GM10248 (cell line): ENCODE measurements at places on chromosomes 11 and 22.

DNA sequence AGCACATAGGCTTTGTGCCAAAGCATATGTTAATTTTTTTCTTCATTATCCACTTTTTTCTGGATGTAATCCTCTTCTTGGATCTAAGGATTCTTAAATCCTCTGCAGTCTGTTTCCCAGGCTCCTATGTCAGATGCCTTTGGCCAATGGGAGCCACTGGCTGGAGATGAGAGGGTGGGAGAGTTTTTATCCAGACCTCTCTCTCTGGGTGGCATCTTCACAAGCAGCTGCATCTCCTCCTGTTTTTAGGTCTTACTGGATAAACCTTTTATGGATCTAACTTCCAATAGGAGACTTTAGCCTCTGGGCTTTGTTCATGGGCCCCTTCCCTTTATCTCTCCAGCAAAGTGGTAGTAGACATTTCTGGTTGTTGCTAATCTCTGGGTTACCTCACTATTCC, 22.4 kb upstream of the MPPED2 start:
- DNase-seq, result no peak

DNA sequence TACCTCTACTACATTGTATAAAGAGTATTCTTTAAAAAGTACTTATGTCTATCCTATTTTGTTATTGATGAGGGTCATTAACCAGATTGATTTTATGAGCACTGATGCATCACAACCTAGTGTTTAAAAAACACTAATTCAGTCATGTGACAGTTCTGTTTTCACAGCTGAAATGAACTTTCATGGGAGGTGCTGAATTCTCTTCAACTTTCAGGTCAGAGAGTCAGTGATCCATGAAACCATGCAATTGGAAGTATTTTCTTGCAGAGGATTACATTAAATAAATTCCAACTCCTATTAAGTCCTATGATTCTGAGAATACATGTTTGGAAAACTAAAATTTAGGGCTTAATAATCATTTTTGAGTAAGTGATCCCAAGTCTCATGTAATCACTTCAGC, 889.4 kb downstream of the KCNA4 start:
- no peak for DNase-seq

DNA sequence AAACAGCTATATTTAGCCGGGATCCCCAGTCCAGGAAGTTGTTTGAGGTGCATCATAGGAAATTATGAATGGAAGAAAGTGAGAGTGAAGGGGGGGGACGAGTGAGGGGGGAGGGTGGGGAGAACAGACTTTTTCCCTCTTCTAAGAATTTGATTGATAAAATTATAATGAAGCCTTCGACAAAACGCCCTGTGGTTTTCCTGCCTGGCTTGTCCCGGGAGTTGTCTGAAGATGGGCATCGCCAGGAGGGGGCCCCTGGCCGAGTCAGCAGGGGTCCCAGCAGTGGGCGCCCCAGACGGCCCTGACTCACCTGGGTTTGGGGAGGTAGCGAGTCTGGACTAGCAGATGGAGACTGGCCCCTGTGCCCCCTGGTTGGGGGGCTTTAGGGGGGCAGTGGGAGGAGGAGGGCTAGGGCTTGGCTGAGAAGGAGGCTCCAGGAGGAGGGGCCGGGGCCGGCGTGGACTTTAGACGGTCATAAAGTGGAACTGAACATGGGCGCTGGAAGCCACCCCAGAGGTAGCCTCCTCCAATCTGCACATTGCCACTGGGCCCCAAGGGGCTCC, 336 bp upstream of the LIF start:
- DNase-seq, result no peak

DNA sequence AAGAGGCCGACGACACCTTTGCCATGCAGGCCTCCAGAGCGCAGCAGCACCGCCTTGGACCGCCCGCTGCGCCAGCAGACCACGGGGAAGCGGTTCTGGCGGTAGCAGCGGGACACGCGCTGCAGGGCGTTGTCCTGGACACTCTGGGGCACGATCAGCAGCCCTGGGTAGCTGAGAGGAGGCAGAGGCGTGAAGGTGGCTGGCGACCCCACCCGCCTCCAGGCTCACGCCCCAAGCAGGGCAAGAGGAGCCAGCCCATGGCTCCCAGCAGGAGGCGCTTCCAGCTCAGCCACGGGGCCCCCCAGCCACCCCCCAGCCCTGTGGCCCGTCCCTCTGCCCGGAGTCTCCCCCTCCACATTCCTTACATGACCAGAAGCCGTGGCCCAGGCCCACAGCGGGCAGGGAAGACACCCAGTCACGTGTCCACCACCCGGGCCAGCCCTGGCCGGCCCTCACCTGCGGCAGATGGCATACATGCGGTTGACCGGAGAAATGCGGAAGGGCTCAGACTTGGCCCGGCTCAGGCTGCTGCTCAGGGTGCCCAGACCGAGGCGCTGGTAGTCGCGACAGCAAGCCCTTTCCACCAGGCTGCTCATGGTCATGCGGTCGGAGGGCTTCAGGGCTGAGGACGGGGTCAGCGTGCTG, 15.2 kb downstream of the SBF1 start:
- no peak for DNase-seq

DNA sequence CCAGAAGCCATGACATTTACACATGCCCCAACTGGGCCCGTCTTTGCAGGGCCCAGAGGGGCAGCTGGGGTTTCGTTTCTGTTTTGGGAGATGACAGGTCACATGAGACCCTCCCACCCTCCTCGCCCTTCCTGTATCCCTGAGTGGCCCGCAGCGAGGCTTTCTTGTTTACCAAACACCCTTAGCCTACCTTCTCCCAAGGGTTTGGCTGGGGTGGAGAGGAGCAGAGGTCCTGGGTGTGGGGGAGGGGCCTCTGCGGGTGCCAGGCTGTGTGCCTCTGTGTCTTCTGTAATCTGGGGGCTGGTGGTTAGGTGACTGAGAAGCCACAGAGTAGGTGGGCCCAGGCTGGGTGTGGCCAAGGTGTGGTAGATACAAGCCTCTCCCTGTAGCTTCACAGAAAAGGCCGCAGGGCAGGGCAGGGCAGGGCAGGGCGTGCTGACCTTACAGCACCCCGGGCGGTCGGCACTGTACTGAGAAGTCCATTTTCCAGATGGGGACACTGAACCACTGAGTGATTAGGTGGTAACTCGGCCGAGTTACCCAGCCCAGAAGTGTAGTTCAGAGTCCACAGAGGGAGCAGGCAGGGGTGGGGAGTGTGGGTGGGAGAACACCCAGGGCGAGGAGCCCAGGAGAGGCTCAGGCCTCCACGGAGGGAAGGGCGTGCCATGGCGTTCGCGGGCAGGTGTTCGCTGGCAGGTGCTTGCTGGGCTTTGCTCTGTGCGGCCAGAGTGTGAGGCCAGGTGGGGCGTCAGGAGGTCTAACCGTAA, 8.7 kb downstream of the PRR5 start:
- peak; percentile 65 for DNase-seq

DNA sequence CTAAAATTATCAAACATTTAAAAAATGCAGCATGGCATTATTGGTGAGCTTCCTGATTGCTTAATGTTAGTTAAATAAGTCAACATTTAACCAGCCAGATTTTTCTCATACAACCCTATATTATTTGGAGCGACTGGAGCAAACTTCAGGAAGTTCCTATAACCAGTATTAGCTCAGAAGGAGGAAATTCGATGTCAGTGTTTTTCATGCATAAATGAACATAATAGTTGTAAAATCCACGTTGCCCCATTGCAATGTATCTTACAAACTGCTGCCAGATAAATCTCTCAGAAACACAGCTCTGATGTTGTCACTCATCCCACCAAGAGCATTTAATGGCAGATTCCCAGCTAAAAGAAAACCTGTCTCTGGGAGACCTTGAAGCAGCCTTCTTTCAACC, 278.5 kb downstream of the CASP12 start:
- DNase-seq, result no peak

DNA sequence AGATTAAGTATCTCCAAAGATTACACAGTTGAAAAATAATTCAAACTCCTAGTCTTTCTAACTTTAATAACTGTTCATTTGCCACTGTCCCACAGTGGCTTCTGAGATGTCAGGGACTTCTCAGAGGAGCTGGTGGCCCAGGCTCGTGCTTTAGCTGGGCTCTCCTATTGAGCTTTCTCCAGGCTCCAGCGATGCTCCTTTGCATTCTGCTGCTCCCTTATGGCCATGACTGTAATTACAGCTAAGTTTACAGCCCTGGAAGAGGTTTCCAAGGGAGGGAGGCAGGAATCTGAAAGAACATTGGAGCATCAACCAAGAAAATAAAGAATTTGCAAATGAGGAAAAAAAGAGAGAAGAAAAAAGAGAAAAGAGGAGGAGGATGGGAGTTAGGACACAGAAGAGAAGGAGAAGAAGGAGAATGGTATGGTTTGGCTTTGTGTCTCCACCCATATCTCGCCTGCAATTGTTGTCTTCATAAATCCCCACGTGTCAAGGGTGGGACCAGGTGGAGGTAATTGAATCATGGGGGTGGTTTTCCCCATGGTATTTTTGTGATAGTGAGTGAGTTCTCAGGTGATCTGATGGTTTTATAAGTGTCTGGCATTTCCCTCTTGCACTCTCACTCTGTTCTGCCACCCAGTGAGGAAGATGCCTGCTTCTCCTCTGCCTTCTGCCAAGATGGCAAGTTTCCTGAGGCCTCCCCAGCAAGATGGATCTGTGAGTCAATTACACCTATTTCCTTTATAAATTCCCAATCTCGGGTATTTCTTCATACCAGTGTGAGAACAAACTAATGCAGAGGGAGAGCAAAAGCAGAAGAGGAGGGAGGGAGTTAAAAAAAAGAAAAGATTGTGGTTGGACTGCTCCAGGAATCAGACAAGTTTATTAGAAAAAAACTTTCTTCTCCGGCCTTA, 857.0 kb downstream of the KCNA4 start:
- peak; percentile 7 for DNase-seq

- no peak for DNase-seq
Observed at GRCh38 chr11:104830080-104830479, 68.2 kb downstream of the CASP12 start.

DNA sequence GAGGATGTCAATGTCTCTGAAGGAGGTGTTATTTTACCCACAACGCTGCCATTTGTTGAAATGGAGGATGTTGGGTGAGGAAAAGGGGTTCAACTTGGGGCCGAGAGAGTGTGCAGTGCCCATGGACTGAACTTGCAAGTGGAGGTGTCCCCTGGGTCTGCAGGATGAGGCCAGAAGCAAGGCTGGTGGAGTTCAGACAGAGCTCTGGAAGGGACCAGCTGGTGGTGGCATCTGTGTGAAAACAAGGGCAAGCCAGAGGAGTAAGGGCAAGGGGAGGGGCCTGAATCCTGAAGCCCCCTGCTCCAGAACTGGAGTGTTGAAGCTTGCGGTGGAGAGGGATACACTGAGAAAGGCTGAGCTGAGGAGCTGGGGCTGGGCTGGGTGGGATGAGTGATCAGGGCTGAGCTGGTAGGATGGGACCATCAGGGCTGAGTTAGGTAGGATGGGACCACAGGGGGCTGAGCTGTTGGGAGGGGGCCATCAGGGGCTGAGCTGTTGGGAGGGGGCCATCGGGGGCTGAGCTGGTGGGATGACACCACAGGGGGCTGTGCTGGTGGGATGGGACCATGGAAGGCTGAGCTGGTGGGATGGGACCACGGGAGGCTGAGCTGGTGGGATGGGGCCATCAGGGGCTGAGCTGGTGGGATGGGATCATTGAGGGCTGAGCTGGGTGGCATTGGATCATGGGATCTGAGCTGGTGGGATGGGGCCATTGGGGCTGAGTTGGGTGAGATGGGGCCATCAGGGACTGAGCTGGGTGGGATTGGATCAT, 13.4 kb upstream of the CTSD start:
- no peak for DNase-seq

DNA sequence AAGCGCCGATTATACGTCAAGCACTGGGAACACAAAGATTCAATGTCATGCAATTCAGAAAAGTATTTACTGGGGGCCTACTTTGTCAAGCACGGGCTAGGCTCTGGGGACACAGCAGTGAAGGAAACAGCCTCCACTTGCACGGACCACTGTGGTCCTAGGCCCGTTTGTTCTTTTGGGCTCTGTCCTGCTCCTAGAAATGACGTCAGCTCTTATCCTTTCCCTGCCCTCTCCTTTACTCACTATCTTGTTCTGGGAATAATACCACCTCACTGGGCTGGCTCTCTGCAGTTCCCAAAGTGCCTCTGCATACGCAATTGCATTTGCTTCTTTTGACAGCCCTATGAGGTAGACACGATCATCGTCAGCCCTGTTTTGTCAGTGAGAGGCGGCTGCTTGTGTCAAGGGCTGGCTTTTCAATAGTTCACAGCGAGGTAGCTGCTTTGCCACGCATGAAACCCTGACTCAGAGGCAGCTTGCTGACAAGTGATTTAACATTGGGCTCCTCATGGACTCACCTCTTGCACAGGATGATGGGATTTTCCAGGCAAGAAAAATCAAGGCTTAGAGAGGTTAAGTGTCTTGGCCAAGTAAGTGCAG, 22.9 kb upstream of the IGSF22 start:
- DNase-seq, result no peak

DNA sequence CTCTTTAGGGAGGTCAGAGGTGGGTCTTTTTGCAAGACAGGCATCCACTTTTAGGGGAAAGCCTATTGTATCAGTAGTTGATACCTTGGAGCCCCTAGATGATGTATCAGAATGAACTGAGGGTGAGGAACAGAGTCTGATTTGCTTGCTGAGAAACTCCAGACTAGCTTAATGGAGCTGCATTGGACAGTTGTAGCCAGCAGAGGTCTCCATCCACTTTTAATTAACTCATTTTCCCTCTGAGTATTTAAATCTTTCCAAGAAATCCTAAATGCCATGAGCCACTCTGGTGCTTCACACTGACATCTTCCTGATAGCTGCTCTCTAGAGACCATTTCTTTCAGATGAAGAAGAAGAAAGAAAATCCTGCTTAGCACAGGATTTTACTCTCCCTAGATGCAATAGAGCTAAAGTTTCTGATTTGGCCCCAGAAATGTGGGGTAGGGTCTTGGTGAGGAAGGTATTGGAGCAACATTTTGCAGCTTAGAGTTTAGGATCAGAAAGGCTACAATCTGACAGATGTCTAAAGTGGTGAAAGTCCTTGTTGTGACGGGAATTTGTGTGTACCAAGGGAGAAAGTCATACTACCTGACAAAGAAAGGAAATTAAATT, 38.0 kb downstream of the EXT2 start:
- DNase-seq, result peak; percentile 20

DNA sequence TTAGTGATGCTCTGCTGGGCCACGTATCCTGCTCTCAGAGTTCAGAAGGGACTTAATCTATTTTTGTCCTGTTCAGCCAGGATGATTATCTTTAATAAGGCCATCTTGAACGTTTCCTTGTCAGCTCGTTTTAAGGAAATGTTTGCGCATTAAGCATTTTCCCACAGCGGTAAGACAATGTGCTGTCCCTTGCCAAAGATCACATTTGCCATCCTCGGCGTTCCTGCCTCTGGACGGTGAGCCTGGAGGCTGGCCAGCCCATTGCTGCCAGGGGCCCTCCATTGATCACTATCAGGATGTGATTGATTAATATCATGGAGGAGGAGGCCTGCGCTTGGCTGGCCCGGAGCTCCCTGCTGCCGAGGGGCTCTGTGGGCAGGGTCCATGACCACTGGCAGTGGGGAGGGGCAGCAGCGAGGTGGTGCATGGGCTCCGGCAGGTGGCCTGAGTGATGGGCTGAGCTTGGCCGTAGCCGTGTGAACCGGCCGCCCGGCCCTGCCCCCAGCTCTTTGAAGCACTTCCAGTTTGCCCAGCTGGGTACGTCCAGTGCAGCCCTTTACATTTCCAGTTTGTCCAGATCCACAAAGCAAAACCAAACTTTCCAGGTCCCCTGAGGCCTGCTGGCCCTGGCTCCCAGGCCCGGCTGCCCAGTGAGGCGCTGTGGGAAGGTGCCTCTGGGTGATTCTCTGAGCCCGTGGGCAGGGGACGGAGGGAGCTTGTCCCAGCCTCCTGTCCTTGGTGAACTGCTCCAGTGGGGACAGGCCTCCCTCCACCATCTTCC, 49.5 kb upstream of the SMIM38 start:
- no peak for DNase-seq
